ENCODE measurements at places on chromosomes 4 and X. TPM values are rescaled to one million over a fixed set of nuclear protein-coding genes. Genes with fewer than 3 reads are reported as not detected.

The KCNE5 gene
- total RNA-seq, result 3.1 TPM

DNA sequence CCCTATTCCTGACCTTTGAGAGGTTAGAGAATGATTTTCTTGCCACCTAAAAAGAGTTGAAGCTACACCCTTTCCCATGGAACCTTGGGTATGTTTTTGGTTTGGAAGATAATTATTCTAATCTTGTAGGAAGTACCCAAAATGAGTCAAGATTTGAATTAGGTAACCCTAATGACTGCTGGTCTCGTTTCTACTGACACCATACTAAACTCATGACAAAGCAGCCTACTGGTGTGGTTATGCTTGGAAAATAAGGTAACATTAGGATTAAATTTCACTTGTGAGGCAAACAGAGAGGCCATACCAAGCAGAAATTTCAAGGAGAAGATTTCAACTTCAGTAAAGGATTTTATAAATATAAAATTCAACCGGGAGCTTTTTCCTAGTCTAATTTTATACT lies 107.9 kb downstream of the FBXW7 start:
- H3K27ac ChIP-seq, result no peak overlapping the region
- no peaks in the 10 kb centered on the region for H3K36me3 ChIP-seq
- no peaks in the 10 kb centered on the region for H3K27me3 ChIP-seq

The SMIM10 gene
- total RNA-seq, result 2.3 TPM

- no peak overlapping the region for H3K27ac ChIP-seq
- no peaks in the 10 kb centered on the region for H3K27me3 ChIP-seq
- H3K36me3 ChIP-seq, result no peaks in the 10 kb centered on the region
- H3K4me1 ChIP-seq, result no peaks in the 10 kb centered on the region
Observed at GRCh38 chrX:139930916-139931645, 1.8 kb downstream of the ATP11C start.

The BMP3 gene
- not detected for total RNA-seq

GRCh38 chr4:4948370-4948769 lies 70.9 kb downstream of the CYTL1 start:
- no peak overlapping the region for H3K27ac ChIP-seq
- no peak for DNase-seq

- no peaks in the 10 kb centered on the region for H3K36me3 ChIP-seq
- peaks cover 4% of the 10 kb centered on the region for H3K4me1 ChIP-seq
- H3K27me3 ChIP-seq, result no peaks in the 10 kb centered on the region
- DNase-seq, result no peak
- H3K4me3 ChIP-seq, result no peak overlapping the region
Observed at GRCh38 chr4:18686338-18687037, 664.9 kb upstream of the LCORL start.

The ZNF732 gene
- total RNA-seq, result 35.7 TPM

The FMR1NB gene
- total RNA-seq, result not detected

The C4orf36 gene
- total RNA-seq, result 1.5 TPM

DNA sequence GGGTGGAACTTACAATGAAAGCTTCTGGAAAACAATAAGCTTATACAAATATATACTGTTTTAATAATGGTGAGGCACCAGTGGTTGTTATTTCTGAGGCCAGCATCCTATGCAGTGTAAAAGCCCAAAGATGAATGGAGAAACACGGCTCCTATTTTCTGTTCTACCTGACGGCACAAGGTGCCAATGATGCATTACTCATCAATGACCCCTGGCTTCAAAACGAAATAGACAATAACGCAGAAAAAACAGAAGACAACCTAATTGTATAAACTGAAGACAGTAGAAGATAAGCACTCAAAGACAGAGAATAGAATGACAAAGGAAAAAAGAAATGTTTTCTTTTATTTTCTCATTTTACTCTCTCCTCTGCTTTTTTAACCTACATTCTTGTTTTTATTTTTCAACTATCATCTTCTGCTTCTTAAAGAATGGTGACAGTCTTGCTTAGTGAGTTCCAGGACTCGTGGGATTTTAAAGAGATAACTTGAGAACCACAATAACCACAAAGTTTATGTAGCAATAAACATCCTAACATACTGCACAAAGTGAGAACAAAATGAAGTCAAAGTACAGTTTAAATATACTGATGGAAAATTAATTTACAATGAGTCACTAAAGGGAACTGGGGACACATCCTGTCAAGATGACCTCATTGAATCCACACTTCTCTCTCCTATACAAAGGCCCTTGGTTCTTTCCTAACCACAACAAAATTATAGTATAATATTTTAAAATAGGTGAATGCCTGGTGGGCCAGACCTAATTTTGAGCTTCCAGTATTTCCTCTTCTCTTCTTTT lies 169.8 kb downstream of the BTC start:
- no peaks in the 10 kb centered on the region for H3K27me3 ChIP-seq
- H3K4me3 ChIP-seq, result no peak overlapping the region
- no peak overlapping the region for H3K27ac ChIP-seq
- H3K36me3 ChIP-seq, result no peaks in the 10 kb centered on the region

- no peaks in the 10 kb centered on the region for H3K36me3 ChIP-seq
- H3K4me1 ChIP-seq, result no peaks in the 10 kb centered on the region
- H3K4me3 ChIP-seq, result no peak overlapping the region
- H3K27me3 ChIP-seq, result no peaks in the 10 kb centered on the region
- DNase-seq, result no peak
Observed at GRCh38 chr4:7206911-7207567, 14.7 kb downstream of the SORCS2 start.

The CT45A5 gene
- total RNA-seq, result not detected

- no peak for DNase-seq
- no peak overlapping the region for H3K27ac ChIP-seq
- H3K27me3 ChIP-seq, result no peaks in the 10 kb centered on the region
Observed at GRCh38 chr4:174365018-174365587, 81.4 kb downstream of the CEP44 start.

The SSX2B gene
- total RNA-seq, result not detected

DNA sequence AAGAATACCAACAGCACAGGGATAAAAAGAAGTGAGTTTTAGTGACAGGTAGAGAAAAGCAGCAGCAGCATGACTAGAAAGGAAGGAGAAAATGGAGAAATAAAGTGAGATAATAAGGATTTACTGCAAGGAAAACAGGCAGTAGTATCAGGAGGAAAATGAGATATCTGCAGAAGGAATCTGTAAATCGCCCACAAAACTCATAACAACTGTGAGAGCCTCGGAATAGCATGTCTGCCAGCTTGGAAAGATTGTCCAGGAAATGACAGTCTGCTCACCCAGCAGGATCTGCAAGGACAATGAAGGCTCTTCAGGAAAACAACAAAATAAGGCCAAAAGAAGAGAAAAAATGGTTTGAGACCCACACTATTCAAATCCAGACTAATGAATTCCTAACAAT lies 47.4 kb downstream of the CXXC4 start:
- H3K27me3 ChIP-seq, result no peaks in the 10 kb centered on the region
- H3K4me3 ChIP-seq, result no peak overlapping the region
- no peak overlapping the region for H3K27ac ChIP-seq
- no peaks in the 10 kb centered on the region for H3K36me3 ChIP-seq
- DNase-seq, result no peak

- H3K4me3 ChIP-seq, result no peak overlapping the region
- no peak for DNase-seq
- H3K27ac ChIP-seq, result no peak overlapping the region
- no peaks in the 10 kb centered on the region for H3K4me1 ChIP-seq
- no peaks in the 10 kb centered on the region for H3K27me3 ChIP-seq
- no peaks in the 10 kb centered on the region for H3K36me3 ChIP-seq
Observed at GRCh38 chrX:13808865-13809264, 8.0 kb downstream of the GPM6B start.

GRCh38 chrX:109911046-109911445 lies 91.9 kb upstream of the TMEM164 start:
- no peak for DNase-seq
- no peaks in the 10 kb centered on the region for H3K27me3 ChIP-seq
- no peaks in the 10 kb centered on the region for H3K36me3 ChIP-seq
- no peak overlapping the region for H3K27ac ChIP-seq
- H3K4me1 ChIP-seq, result no peaks in the 10 kb centered on the region

The CLDN34 gene
- not detected for total RNA-seq

The C4orf50 gene
- 0.23 TPM for total RNA-seq

DNA sequence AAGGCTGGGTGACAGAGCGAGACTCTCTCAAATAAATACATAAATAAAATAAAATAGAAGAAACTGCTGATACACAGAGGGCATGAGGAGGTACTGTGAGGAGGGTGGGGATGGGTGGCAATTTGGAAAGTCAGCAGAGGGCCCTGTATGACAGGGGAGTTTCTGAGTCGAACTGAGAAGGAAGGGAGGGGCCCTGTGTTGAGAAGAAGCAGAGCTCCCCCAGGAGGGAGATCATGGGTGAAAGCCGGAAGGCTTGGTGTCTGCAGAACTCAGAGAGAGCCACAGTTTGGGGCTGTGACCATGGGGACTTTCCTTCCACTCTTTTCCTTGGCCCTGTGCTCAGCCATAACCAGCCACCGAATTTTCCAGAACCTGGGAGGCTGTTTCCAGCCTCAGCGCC lies 24.8 kb upstream of the AFAP1 start:
- H3K4me3 ChIP-seq, result no peak overlapping the region
- H3K4me1 ChIP-seq, result peaks cover 6% of the 10 kb centered on the region
- no peaks in the 10 kb centered on the region for H3K27me3 ChIP-seq
- no peak for DNase-seq
- no peaks in the 10 kb centered on the region for H3K36me3 ChIP-seq
